NCI-H2081 treated with DMSO at 0.1 percent for 48 hours (cell line): ENCODE measurements at places on chromosomes 7 and 10.

DNA sequence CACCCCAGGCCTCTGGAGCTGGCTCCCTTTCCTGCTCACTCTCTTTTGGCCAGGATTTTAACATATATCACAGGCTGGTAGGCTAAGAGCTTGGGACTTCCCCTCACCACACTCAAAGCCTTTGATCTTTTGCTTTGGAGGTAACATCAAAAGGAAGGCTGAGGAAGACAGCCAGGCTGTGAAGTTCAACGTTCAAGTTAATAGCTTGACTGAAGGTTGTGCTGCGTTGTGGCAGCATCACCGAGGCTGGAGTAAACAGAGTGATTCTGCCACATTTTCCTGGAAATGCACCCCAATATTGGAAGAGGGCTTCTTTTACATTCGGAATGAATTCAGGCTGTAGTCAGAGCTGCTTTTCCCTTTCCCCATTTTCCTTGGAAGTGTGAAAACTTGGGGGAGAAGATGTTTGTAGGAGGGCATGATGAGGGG lies 57.3 kb downstream of the TCF7L2 start:
- DNase-seq, result no peak

DNA sequence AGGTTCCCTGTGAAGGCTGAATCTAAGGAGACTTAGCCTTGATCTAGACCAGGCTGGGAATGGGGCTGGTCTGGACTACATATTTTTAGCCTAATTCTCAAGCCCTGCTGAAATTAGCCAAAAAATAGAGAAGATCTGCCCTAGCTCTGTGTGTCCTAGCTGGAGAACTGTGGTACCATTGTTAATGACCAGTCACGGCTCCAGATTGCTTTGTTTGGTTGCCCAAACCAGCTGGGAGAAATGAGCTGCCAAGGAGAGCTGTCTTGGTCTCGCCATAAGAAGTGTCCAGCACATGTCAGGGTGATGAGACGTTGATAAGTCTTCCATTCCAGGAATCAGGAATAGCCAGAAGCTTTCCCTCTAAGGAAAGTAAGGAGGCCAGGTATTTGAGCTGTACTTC lies 20.7 kb downstream of the GBX1 start:
- no peak for DNase-seq

GRCh38 chr10:49298983-49299815 lies at the start of gene C10orf71:
C10orf71 (plus strand) TSS chr10:49299170; CDS start chr10:49322546, 23,376 bp downstream.
- DNase-seq, result no peak

DNA sequence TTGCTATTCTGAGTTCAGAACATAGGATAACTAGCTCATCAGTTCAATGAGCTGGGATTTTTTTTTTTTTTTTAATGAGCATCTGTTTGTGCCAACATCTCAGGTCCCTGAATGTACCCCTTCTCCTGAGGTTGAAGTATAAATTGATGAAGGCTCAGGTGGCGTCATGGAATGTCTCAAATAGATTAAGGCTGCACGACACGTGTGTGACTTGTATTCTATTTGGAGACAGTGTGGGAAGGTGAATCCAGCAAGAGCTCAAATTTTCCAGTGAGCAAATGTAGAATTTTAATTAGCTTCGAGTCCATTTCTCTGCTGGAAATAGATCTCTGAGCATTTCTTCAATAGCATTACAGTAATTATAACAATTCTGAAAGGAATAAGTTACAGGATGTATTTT lies 37.2 kb upstream of the JCAD start:
- DNase-seq, result no peak

- no peak for DNase-seq
These were observed 7.3 kb upstream of the C10orf95 start for GRCh38 chr10:102458656-102459055.

- DNase-seq, result no peak
These were observed 655 bp downstream of the LMTK2 start for GRCh38 chr7:98107313-98107721.

- no peak for DNase-seq
These were observed 1181.8 kb downstream of the SORCS1 start for GRCh38 chr10:105982735-105983134.

GRCh38 chr10:77419979-77420378 lies 217.6 kb downstream of the KCNMA1 start:
- DNase-seq, result no peak

DNA sequence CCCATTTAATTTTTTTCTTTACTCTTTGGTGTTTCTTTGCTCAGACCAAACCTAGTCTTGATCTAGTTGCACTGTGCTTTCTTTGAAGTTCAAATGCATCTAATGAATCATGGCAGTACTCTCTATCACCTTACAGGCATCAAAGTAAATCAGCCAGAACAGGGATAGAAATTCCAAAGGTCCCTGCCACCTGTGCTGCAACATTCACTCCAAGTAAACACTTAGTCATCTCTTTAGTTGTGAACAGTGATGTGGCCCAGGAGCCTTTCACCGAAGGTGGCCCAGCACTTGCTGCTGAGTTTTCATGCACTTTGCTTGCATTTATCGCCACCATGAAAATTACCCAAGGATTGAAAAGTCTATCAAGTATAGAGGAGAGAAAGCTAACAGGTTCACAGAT lies 314.1 kb upstream of the ETV1 start:
- DNase-seq, result no peak

GRCh38 chr10:83605783-83606630 lies 533.3 kb upstream of the GHITM start:
- no peak for DNase-seq

DNA sequence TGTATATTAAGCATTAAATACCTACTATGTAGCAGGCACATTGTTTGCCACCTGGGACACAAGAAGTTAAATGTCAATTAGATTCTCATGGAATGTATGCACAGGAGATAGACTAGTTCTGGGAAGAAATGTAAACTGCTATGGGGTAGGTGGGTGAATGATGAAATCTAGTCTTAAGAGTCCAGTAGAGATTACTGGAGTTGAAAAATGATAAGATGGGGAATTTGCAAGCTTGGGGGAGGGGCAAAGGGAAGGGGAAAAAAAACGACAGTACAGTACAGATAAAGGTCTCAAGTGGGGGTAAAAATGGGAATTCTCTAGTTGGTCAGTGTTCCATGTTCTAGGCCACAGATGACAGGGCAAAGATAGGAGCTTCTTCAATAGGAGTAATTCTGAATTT lies 94.4 kb downstream of the ATE1 start:
- DNase-seq, result no peak

- DNase-seq, result no peak
These were observed 305.4 kb downstream of the KCNMA1 start for GRCh38 chr10:77332256-77332655.

- DNase-seq, result peak; percentile 11
These were observed 18.6 kb upstream of the ASCC1 start for GRCh38 chr10:72234560-72235095.

DNA sequence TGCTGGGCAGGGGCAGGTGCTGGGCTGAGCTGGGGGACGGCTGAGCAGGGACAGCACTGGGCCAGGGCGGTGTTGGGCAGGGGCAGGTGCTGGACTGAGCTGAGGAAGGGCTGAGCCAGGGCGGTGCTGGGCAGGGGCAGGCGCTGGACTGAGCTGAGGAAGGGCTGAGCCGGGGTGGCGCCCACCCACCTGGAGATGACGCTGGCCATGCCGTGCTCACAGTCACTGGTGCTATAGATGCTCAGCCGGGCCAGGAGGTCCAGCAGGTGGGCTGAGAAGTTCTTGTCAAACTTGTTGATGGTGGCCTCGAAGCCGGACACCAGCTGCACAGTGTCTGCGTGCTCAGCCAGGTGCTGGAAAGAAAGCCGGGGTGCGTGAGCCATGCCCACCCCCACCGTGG lies 4.4 kb upstream of the ADAM8 start:
- DNase-seq, result no peak

DNA sequence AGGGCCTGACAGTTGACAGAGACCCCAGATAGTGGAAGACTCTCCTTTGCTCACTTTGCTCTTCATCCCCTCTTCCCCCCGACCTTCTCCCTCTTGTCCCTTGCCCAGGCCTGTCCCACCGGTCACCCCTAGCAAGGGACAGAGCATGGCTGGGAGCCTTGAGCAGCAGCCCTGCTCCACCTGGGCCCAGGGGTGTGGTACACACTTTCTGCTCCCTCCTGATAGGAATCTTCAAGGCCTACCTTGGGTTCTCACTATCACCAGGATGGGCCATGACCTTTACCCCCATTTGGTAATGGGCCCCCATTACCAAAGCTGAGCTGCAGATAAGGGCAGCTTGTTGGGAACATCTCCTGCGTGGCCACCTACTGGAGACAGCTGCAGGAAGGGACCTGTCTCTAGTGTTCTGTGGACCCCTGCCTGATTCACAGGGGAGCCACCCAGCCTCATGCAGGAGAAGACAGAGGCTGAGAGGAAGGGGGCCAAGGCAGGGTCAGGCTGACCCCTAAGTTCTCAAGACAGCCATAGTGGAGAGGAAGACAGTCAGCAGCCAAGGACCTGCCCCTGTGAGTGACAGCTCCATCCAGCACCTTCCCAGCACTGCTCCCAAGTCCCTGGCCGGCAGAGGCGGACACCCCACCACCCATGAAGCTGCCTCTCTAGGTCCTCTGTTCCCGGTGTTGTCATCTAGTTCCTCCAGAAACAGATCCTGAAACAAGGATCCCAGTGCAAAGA lies 913 bp upstream of the NPC1L1 start:
- DNase-seq, result no peak

GRCh38 chr7:72080865-72081510 lies 331.1 kb downstream of the CALN1 start:
- no peak for DNase-seq

GRCh38 chr10:28263136-28263857 lies 39.6 kb downstream of the MPP7 start:
- no peak for DNase-seq

- no peak for DNase-seq
These were observed 256.6 kb downstream of the PTEN start for GRCh38 chr10:88120075-88120474.

- DNase-seq, result no peak
These were observed 625.7 kb upstream of the KCND2 start for GRCh38 chr7:119647286-119647685.

DNA sequence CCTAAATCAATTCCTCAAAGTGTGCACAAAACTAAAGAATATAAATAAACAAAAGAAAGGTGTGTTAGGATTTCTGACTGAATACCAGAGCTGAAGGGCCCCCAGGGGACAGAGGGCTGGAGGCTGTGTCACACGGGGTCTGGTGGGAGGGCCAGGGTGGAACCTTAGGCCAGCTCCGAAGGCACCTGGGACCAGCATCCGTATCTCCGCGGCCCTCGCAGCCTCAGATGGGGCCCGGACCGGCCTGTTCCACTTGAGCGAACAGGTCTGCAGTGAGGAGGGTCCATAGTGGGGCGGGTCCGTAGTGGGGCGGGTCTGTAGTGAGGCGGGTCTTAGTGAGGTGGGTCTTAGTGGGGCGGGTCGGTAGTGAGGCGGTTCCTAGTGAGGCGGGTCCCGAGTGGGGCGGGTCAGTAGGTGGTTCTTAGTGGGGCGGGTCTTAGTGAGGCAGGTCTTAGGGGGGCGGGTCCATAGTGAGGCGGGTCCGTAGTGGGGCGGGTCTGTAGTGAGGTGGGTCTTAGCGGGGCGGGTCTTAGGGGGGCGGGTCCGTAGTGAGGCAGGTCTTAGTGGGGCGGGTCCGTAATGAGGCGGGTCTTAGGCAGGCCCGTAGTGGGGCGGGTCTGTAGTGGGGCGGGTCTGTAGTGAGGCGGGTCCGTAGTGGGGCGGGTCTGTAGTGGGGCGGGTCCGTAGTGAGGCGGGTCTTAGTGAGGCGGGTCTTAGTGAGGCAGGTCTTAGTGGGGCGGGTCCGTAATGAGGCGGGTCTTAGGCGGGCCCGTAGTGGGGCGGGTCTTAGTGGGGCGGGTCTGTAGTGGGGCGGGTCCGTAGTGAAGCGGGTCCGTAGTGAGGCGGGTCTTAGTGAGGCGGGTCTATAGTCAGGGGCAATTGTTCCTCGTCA lies 15.1 kb downstream of the GPR146 start:
- no peak for DNase-seq

DNA sequence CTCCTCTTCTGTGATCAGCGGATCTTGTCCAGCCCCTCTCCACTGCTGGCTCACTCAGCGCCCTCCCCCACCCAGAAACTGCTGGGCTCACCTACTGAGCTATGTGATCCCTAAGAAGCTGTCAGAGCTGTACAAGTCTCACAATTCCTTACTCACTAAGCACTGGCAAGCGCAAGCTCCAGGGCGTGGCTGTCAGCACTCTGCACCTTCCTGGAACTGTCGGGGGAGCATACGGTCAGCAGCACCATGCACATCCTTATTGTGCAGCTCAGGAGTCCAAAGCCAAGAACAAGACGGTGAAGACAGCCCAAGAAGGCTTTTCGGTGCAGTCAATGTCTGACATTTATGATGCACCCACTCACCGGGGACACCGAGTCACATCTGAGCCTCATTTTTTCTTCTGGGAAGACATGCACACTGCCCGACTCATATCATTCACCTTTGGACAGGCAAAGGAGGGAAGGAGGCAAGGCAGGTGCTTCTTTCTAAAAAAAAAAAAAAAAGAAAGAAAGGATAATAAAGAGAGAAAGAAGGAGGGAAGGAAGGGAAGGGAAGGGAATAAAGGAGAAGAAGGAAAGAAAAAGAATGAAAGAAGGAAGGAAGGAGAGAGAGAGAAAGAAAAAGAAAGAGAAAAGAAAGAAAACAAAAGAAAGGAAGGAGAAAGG lies 56.3 kb downstream of the ASB13 start:
- no peak for DNase-seq

DNA sequence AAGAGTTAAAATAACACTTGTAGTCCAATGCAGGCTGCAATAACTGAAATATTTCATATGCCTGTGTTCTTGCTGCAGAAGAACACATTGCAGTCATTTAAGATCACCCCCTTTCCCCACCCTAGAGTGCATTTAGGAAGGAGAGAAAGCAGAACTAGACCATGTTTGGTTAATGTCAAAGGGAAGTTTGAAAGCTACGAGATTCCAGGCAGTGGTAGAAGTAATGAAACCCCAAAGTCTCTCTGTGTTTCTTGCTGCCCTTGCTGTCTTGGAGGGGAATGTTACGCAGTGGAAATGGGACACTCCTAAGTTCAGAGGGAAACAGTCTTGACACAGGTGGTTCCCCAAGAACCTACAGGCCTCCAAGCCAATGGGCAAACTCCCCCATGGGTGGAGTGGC lies 242.9 kb downstream of the PTEN start:
- no peak for DNase-seq

- DNase-seq, result no peak
These were observed 37.6 kb upstream of the COL1A2 start for GRCh38 chr7:94357076-94357475.

DNA sequence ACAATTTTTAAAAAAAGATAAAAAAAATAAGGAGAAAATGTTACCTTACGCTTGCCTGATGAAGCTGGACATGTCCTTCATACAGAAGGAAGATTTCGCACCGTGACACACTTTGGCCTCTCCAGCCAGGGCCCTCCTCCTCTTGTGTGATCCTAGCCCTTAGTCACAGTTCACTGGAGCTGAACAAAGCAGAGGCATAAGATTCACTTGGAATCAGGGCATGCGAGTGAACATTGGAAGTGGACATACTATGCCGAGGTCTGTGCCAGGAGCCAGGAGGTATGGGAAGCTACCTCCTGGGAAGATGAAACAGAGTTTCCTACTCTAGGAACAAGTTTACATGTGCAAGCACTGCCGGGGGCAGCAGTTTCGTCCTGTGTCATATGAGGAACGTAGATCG lies 91.5 kb downstream of the XPNPEP1 start:
- no peak for DNase-seq

DNA sequence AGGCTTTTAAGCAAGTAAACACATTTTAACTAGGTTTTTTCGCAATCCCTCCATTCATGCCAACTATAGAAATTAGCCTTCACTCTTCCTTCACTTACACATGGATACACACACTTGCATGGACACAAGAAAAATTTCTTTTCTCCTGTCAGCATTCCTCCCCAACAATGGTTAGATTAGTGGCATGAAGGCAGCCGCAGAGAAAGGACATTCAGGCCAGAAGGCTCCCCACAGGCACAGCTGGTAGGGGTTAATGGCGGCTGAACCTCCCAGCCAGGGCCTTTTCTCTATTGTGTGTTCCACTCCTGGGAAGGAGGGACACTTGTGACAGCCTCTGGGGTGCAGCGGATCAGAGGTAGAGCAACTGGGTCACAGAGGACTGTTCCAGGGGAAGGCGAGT lies 255.0 kb upstream of the SP8 start:
- DNase-seq, result no peak
